Activated CD4-positive, alpha-beta memory T cell treated with anti-CD3 and anti-CD28 coated beads for 36 hours (primary cell): ENCODE measurements at places on chromosomes 2 and 18.

GRCh38 chr2:200003444-200003843 lies 48.1 kb downstream of the MAIP1 start:
- H3K4me1 ChIP-seq: no peaks in the 10 kb centered on the region
- DNase-seq: no peak
- H3K27ac ChIP-seq: no peak overlapping the region
- H3K27me3 ChIP-seq: peaks cover 5% of the 10 kb centered on the region
- peaks cover 3% of the 10 kb centered on the region for H3K36me3 ChIP-seq
- H3K4me3 ChIP-seq: no peak overlapping the region

GRCh38 chr2:46569061-46569560 lies 89.7 kb downstream of the TMEM247 start:
- H3K36me3 ChIP-seq: no peaks in the 10 kb centered on the region
- H3K4me3 ChIP-seq: no peak overlapping the region
- no peak for DNase-seq
- no peaks in the 10 kb centered on the region for H3K27me3 ChIP-seq
- H3K4me1 ChIP-seq: no peaks in the 10 kb centered on the region

DNA sequence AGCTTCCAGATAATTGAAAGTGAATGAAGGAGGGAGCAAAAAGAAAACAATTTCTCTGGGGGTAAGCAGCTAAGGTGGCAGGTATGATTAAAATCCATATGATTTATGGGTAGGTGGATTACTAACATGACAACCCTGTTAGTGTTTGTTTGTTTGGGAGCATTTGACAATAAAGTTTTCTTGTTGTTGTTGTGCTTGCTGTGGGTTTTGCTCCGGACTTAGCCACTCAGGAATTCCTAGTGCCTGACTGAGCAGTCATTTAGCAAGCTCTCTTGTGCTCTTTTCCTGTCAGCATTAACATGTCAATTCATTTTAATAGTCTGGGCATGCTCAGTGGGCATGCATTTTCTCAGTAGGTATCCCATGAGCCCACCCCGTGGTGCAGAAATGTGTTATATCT lies 674.8 kb upstream of the ZEB2 start:
- no peak overlapping the region for H3K4me3 ChIP-seq
- no peak overlapping the region for H3K27ac ChIP-seq
- H3K4me1 ChIP-seq: no peaks in the 10 kb centered on the region
- no peaks in the 10 kb centered on the region for H3K36me3 ChIP-seq
- H3K27me3 ChIP-seq: no peaks in the 10 kb centered on the region

- H3K36me3 ChIP-seq: no peaks in the 10 kb centered on the region
- no peak overlapping the region for H3K27ac ChIP-seq
- H3K4me1 ChIP-seq: no peaks in the 10 kb centered on the region
Measured at GRCh38 chr2:224286923-224287322, 115.0 kb downstream of the FAM124B start.

DNA sequence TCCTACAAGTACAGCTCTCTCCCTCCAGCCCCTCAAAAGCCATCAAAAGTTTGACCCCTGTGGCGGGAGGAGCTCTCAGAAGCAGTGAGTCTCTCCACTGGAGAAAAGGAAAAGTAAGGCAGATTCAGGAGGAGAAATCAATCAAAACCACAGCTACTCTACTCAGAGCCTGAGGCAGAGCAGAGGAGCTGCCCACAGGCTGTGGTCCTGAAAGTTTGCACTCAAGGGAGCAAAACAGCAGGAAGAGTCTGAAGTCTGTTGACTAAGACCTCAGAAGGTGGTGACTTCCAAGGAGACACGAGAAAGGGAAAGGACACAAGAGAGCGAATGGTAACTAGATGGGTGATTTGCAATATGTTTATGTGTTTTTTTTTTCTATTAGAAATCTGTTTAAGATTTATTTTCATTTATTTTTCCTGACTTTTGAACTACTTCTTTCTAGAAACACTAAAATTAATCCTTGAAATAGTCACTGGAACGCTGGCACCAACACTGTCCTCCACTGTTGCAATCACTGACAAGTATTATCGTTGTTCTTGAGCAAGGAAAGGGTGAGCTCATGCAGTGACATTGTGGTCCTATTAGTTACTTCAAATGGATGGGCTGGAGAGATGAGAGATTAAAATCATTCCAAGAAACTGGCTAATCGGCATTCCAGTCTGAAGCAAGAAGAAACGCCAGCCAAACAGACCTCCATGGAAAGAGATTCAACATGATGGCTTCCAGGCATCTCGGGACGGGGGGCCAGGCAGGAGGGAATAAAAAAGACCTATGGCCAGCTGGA lies 35.8 kb downstream of the PID1 start:
- H3K4me1 ChIP-seq: no peaks in the 10 kb centered on the region
- no peak for DNase-seq
- no peak overlapping the region for H3K27ac ChIP-seq
- no peaks in the 10 kb centered on the region for H3K27me3 ChIP-seq
- no peaks in the 10 kb centered on the region for H3K36me3 ChIP-seq

- no peak overlapping the region for H3K27ac ChIP-seq
- no peaks in the 10 kb centered on the region for H3K4me1 ChIP-seq
- no peaks in the 10 kb centered on the region for H3K36me3 ChIP-seq
- H3K27me3 ChIP-seq: peaks cover 4% of the 10 kb centered on the region
- DNase-seq: no peak
Measured at GRCh38 chr2:158266111-158266510, 164.4 kb downstream of the UPP2 start.
